ENCODE measurements at places on chromosomes 6 and 20.

- peak; percentile 31 for DNase-seq
These were observed 26.5 kb upstream of the SH3BGRL2 start for GRCh38 chr6:79604583-79605037.

GRCh38 chr6:140602431-140603248, 1228.2 kb upstream of the CITED2 start:
- peak; percentile 27 for DNase-seq

GRCh38 chr6:108673602-108674001, 112.9 kb downstream of the FOXO3 start:
- DNase-seq = peak; percentile 35

- no peak for DNase-seq
These were observed 97.4 kb upstream of the SALL4 start for GRCh38 chr20:51899674-51900073.

GRCh38 chr20:43710370-43711044, 16.3 kb downstream of the GTSF1L start:
- DNase-seq = no peak

Data from fibroblast of mammary gland (primary cell).